ENCODE measurements at places on chromosomes 3 and 15. TPM values are rescaled to one million over a fixed set of nuclear protein-coding genes. Genes with fewer than 3 reads are reported as not detected.

Gene LRRFIP2
- total RNA-seq: 35.5 TPM

Gene XCR1
- total RNA-seq: not detected

Gene CLASP2
- 66.0 TPM for total RNA-seq

Gene PLCD1
- 33.9 TPM for total RNA-seq

Gene CPB1
- total RNA-seq: not detected

Gene MYZAP
- total RNA-seq: 5.5 TPM

Gene FGF12
- 1.2 TPM for total RNA-seq

Gene LYSMD2
- total RNA-seq: 13.4 TPM

Gene INSYN1
- total RNA-seq: 20.3 TPM

Gene FBXO40
- total RNA-seq: 0.08 TPM

Gene LRRN1
- total RNA-seq: 4.8 TPM

Gene SLC28A2
- 0.12 TPM for total RNA-seq

Gene UPK1B
- not detected for total RNA-seq

Gene CEMIP
- total RNA-seq: 4.7 TPM

Gene C3orf20
- total RNA-seq: 0.12 TPM

Gene SLC9C1
- 0.15 TPM for total RNA-seq

Gene WHAMM
- total RNA-seq: 9.2 TPM

Gene HTR3E
- total RNA-seq: not detected

Gene HMG20A
- 29.0 TPM for total RNA-seq

Gene TLR9
- total RNA-seq: 0.22 TPM

Gene PRSS50
- total RNA-seq: 0.60 TPM

Data from ovary (tissue), 10 donors.